MV-4-11 (cell line): ENCODE measurements at places on chromosomes 3 and 15.

- DNase-seq: no peak
Observed at GRCh38 chr3:46369675-46370132, 1.0 kb upstream of the CCR5 start.

- no peak for DNase-seq
Observed at GRCh38 chr3:26084629-26085028, 294.7 kb downstream of the OXSM start.

DNA sequence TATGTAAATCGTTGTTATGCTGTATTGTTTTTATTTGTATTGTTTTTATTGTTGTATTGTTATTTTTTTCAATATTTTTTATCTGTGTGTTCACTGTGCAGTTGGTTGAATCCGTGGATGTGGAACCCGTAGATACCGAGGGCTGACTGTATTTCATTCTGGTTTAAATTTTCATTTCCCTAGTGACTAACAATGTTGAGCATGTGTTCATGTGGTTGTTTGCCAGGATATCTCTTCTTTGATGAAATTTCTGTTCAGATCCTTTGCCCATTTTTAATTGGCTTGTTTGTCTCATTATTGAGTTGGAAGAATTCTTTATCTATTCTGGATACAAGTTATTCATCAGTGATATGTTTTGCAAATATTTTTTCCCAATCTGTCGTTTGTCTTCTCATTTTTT lies 29.7 kb downstream of the STOML1 start:
- DNase-seq: no peak

DNA sequence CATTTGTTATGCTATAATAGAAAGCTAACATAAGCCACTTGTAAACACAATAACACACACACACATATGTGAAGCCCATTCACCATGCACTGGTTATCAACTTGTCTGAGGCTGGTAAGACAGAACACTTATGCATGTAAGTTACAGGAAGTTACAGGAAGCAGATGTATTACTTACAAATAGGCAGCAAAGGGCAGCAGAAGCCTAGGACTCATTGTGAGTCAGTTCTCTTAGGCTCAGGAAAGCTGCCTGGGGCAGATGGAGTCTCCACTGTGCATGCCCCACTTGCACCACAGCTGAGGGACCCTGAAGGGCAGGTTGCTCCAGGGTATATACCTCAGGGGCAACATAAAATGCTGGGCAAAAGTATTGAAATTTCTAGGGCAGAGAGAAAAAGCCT lies 748.8 kb upstream of the CCDC54 start:
- peak; percentile 53 for DNase-seq

GRCh38 chr3:139358841-139359562 lies 15.2 kb downstream of the MRPS22 start:
- no peak for DNase-seq

DNA sequence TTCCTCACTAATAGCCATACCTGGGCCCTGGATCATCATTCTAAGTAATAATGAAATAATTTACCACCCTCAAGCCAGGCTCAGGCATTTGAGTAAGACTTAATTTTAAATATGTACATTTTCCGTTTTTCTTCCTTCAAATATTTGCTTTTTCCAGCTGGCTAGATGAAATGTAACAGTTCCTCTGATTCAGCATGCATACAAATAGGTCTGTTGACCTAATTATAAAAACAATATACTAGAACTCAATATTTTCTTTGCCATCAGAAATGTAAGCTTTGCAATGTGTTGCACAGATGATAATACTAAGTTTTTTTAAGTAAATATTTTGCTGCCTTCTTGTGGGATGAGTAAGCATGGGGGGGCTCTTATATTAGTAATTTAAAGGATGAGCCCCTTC lies 91.6 kb downstream of the FEZF2 start:
- DNase-seq: no peak

DNA sequence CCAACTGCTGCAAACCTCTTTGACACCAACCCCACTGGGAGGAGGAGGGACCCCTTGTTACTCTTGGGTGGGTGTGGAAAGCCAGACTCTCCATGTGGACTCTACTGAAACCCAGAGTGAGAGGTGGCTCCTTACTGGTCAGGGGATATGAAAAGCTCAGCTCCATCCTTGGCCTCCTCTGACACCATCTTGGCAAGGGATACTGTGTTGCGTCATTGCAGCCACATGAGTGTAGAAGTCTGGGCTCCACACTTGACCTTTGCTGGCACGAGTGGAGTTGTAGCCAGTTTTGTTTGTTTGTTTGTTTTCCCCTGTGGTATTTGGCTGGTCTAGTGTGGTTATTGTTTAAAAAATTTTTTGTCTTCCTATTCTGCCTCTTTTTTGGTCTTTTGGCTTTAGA lies 289.1 kb downstream of the GAP43 start:
- no peak for DNase-seq

DNA sequence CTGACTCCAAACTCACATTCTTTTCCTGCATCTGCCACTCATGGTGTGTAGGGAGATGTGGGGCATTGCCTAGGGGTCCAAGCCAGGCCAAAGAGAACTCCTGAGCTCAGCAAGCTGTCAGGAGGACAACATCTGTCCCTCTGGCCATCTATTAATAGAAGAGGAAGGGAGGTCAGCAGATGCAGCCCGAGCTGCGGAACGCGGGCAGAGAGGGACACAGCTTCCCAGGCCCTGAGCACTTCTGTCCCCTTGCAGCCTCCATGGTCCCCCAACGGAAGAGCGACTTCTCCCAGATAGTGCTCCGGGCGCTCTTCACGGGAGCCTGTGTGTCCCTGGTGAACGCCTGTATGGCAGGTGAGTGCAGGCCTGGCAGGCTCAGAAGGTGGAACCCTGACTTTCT lies 37.3 kb upstream of the PDE8A start:
- DNase-seq: no peak

DNA sequence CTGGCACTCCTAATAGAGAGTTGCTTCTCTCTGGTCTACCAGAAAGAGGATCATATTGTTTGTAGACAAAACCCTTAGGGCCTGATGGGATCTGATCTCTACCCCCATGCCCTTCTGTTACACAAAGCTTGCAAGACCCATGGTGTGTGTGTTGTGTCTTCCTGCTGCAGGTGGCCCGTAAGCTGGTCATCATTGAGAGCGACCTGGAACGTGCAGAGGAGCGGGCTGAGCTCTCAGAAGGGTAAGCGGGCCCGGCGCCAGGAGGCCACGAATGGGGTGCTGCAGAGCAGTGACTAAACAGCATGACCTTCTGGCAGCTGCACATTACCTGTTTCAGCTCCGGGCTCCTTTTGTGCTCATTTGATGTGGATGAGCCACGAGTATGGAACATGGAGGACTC lies 18.2 kb downstream of the TPM1 start:
- DNase-seq: no peak

DNA sequence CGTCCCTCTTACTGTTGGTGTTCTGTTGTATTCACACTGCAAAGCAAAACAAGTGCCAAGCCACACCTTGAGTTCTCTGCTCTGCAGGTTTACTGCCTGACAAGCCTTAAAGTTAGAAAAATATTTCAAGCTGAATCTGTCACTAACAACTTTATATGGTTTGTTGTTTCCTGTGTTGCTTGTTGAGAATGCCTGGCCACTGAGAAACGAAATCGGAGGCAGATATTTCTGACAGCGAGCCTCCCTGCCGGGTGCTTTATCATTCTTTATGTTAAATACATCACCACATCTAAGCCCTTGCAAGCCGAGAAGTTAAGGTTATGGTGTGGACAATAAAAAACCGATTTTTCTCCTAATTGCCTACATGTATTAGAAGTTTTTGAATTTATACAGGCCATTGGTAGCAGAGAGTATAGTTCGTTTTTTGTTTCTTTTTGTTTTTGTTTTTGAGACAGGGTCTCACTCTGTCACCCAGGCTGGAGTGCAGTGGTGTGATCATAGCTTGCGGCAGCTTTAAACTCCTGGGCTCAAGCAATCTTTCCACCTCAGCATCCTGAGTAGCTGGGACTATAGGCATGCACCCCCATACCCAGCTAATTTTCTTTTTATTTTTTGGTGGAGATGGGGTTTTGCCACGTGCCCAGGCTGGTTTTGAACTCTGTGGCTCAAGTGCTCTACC lies 188.4 kb upstream of the ICE2 start:
- DNase-seq: no peak

- peak; percentile 6 for DNase-seq
Observed at GRCh38 chr15:34855413-34855812, 60.1 kb upstream of the ACTC1 start.

DNA sequence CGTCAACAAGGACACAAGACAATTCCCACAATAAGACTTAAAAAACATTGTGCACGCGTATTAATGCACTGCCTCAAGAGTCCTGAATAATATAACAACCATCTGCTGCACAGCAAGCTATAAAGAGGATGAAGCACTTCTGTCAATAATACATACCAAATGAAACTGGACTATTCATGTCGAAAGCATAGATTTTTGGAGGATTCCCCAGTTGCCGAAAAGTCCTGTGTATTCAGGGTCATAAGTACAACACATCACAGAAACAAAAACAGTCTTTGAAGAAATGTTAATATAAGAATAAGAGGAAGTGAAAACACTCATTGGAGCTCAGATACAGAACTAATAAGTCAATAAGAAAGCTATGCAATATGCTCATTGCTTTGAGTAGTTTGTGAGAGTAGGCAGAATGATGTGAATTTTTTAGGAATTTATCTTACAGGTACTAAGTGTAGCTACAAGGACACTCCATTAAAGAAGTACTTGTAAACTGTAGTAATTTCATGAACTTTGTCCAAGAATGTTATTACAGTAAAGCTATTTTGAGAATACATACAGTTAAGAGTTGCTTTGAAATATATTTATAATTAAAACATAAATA lies 31.6 kb downstream of the CBLB start:
- DNase-seq: peak; percentile 56

GRCh38 chr15:98727115-98728040 lies 79.0 kb downstream of the IGF1R start:
- DNase-seq: no peak

GRCh38 chr15:64634576-64635498 lies 140.6 kb downstream of the RBPMS2 start:
- DNase-seq: peak; percentile 19

GRCh38 chr3:189794518-189794917 lies 163.3 kb downstream of the TP63 start:
- DNase-seq: no peak

DNA sequence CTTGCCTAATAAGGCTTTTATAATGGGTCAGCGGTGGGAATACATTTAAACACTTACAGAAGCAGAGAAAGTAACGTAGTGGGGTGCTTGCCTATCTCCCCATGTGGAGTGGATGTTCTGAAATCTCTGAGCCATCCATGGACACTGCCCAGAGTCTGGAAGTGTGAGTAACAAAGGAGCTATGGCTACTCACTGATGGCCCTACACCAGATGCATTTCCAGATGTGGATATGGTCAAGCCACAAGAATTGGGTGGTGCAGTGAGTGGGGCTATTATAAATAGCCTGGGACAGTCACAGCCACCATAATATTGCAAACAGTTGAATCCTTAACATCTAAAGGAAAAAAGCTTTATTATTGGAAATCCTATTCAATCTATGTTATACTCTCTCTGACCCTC lies 96.6 kb downstream of the CGNL1 start:
- DNase-seq: no peak

DNA sequence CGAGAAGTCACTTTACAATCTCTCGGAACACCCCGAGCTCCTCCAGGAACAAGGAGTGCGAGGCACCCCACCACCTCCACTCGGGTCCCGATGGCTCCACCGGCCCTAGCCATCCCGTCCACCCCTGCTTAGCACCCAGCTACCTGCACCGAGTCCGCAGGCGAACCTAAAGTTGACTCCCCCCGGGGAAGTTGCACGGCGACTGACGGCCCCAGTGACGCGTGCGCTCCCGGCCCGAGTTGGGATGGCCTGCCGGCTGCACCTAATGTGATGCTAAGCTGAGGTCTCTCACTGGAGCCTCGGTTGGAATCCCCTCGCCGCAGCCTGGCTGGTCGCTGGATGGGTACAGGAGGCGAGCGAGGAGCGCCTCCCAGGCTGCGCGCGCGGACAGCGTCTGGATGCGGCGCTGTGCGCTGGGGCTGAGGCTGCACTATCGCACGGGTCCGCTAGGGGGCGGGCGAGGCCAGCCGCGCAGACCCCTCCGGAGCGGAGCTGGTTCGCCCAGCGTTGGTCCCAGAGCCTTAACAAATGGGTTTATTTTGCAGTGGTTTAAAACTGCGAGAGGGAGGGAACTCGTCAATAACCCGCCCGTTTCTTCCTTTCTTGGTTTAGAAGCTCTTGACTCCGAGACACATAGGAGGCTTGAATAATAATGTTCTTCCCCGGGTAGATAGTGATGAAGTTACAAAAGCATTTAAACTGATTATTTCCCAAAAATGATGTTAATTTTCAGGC lies at the start of gene OXTR:
Gene OXTR (minus strand): TSS at position 526 of the 735 bp plus-strand sequence. CDS start 1,426 bp downstream, outside the sequence.
- DNase-seq: no peak

DNA sequence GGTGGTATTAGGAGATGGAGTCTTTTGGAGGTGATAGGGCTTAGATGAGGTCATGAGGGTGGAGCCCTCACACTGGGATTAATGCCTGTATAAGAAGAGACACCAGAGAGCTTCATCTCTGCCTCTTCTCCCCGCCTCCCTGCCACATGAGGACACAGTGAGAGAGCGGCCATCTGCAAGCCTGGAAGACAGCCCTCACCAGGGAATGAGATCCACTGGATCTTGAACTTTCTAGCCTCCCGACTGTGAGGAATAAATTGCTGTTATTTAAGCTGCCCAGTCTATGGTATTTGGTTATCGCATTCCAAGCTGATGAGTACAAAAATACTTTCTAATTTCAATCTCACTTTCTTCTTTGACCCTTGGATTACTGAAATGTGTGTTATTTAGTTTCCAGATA lies 121.4 kb downstream of the OCA2 start:
- DNase-seq: no peak

GRCh38 chr3:128846486-128846891 lies 32.9 kb upstream of the ACAD9 start:
- DNase-seq: peak; percentile 77

GRCh38 chr3:186417791-186418190 lies 55.8 kb upstream of the DGKG start:
- DNase-seq: no peak

DNA sequence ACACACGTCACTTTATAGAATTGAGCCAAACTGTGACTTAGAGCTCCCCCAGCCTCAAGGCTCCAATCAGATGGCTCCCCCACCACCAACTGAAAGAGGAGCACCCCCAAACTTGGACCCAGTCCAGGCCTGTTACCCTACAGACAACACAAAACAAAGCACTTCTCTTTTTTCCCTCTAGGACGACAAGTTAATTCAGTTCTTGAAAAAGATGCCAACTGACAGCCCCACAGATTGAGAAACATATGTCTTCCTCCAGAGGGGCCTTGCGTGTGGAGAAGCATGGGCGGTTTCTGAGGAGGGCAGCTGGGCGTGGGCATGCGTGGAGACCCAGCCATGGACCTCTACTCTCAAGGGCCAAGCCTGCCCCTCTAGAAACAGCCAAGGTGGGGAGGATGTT lies 229.5 kb downstream of the SHQ1 start:
- DNase-seq: peak; percentile 96

DNA sequence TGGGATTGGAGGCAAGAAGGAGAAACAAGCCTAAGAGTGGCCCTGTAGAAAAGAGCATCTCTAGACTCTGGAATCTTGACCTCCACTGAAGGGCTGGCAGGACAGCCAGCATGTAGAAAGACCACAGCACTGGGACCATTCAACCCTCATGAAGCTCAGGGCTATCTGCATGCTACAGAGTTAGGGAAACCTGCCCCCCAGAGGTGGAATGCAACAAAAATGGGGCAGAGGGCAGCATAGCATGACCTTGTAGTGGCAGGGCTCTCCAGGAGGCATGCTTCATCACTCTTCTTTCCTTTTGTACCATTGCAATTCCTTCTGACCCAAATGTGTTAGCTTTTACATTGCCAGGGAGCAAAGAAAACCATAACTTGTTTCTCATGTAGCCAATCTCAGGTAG lies 445.4 kb downstream of the EPHB1 start:
- no peak for DNase-seq

GRCh38 chr15:63986751-63987341 lies 59.4 kb downstream of the DAPK2 start:
- DNase-seq: peak; percentile 96

GRCh38 chr15:49721091-49721490 lies 100.2 kb downstream of the DTWD1 start:
- DNase-seq: no peak
